Inflammatory macrophage (primary cell): ENCODE measurements at places on chromosomes 11 and 22.

- peak; percentile 58 for DNase-seq
Measured at GRCh38 chr22:50184004-50184901, 1.5 kb upstream of the TRABD start.

DNA sequence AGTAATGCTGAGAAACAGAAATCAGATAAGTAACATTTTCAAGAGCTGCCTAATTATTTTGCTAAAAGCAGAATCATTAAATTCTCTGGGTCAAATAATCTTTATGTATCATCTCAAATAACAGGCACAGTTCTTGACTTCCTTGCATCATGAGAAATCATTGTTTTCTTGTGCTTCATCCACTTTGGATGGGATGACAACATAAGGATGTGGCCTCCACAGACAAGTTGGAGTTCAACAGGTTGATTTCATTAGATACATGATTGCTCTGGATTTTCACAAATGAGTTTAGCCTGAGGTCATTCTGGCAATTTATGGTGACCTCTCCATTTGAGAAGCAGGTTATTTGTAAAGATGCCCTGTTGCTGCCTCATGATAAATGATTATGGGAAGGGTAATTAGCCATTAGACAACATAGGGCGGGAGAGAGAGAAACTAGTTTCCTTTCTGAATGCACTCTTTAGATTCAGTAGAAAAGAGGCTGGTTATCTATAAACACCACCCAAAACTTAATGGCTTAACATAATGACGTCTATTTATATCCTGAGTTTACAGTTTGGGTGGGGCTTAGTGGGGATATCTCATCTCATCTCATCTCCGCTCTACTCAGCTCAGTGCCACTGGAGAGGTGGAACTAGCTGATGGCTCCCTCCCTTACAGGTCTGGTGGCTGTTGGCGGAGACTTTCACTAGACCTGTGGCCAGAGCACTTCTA is 35.0 kb upstream of the ADORA2A start:
- no peak for DNase-seq

DNA sequence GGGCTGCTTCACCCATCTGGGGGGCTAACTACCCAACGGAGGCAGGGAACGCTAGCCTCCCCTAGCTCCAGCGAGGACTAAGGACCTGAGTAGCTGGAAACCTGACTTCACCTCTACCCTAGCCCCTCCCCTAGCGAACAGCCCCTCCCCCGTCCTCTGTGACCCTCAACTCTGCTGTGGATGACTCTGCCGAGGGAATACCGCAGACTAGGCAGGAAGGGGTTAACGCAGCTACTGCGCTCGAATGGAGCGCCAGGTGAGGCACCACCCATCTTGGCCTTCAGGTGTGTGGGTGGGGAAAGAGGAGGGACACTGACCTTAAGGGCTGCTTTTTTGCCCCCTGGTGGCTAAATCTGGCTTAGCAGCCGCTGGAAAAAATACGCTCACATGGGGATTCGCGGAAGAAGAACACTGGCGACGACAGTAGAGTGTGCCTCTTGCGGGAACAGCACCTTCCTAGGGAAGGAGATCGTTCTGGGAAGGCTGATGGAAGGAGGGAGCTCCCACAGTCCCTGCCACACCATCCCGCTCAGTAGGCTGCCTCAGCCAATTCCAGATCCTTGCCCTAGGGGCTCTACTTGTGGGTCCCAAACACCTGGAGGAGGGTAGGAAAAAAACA is 4.5 kb upstream of the BCL9L start:
- peak; percentile 91 for DNase-seq

DNA sequence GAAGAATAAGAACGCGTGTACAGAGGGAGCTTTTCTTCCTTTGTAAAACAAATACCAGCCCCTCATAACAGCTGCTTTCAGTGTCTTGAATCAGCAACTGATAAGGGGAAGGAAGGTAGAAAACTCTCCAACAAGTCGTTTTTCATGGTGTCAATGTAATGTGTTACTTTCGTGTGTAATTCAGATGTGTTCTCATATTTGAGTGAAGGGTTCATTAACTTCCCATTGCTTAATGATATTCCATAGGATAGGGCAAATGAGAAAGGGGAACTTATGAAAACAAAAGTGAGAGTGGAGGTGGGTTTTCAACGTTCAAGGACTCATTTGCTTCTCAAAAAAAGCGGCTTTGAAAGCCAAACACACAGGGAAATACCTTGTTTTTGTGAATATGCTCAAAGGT is 452.1 kb downstream of the NTM start:
- no peak for DNase-seq

- peak; percentile 76 for DNase-seq
Measured at GRCh38 chr11:110069158-110069737, 23.9 kb upstream of the ZC3H12C start.

- DNase-seq: no peak
Measured at GRCh38 chr11:113001709-113002108, 40.5 kb downstream of the NCAM1 start.

DNA sequence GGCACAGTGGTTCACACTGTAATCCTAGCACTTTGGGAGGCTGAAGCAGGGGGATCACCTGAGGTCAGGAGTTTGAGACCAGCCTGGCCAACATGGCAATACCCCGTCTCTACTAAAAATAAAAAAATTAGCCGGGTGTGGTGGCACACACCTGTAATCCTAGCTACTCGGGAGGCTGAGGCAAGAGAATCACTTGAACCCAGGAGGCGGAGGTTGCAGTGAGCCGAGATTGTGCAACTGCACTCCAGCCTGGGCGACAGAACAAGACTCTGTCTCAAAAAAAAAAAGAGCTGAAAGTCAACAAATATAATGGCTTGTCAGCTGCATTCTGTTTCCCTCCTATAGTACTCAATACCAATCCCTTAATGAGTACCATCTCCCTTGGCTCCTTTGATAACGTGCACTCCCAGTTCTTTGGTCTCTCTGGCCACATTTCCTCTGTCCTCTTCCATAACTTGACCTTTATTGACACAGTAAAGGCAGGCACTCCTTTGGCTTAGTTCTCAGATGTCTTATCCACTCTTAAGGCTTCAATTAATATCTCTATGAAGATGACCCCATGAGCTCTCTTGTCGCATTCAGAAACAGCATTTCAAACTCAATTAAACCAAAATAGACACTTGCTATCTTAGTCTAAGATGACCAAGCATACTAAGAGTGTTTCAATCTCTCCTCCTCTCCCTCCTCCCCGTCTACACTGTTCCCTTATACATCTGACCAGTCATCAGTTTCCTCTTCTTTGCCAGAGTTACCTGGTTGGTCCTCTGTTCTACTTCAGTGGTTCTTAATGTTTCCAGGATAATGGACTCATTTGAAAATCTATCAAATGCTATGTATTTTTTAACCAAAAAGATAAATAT is 4.8 kb downstream of the MAPK1 start:
- no peak for DNase-seq

DNA sequence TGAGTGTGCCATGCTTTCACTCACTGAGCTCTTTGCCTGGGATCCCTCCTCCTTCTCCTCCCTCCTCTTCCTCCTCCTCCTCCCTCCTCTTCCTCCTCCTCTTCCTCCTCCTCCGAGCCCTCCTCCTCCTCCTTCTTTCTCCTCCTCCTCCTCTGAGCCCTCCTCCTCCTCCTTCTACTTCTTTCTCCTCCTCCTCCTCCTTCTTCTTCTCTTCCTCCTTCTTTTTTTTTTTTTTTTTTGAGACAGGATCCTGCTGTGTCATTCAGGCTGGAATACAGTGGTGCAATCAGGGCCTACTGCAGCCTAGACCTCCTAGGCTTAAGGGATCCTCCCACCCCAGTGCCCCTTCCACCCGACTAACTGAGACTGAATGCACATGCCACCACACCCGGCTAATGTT is 62.3 kb downstream of the DEUP1 start:
- no peak for DNase-seq

DNA sequence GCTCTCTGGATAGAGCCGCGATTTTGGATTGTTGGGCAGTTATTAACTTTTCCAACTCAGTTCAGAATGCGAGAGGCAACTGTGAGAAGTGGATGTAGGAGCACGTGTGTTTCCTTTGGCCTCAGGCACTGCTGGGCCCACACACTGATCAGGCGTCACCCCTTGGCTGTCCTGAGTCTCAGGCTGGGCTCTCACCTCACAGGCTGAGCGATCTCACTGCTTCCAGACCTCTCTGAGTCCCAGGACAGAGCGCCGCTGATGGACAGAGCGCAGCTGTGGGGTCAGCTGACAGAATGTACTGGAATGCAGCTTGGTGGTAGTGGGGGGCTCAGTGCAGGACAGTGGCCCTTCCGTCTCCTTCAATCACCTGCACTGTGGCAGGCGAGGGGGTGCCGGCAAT is 516.2 kb downstream of the TBC1D22A start:
- no peak for DNase-seq

DNA sequence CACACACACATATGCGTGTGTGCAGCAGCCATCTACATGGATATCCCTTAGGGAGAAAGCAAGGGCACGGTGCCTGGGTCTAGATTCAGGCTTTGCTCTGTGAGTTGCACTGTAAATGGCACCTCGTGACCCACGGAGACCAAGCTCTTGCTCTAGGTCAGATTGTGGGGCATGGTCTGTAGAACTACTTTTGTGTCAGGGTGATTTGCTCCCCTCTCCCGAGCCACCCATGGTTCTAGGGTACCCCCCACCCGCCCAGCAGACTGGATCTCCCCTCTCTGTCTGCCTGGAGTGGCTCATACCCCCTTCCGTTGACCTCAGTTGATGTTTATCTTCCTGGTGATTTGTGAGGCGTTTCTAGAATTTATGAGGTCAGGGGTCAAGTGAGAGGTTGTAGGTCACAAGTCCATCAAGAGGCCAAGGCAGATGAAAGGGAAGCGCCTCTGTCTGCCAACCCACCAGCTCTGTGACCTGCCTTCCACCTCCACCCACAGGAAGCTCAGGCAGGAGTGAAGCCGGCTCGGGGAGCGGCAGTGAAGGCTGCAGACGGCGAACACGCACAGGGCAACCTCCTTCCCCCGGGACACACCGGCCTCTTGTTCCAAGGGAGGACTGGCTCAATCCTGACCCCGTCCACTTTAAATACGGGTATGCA is 76.2 kb upstream of the TTLL12 start:
- no peak for DNase-seq

- DNase-seq: peak; percentile 43
Measured at GRCh38 chr11:114080219-114080618, 20.7 kb downstream of the ZBTB16 start.

GRCh38 chr11:36273110-36273509 is 16.1 kb downstream of the COMMD9 start:
- DNase-seq: no peak

DNA sequence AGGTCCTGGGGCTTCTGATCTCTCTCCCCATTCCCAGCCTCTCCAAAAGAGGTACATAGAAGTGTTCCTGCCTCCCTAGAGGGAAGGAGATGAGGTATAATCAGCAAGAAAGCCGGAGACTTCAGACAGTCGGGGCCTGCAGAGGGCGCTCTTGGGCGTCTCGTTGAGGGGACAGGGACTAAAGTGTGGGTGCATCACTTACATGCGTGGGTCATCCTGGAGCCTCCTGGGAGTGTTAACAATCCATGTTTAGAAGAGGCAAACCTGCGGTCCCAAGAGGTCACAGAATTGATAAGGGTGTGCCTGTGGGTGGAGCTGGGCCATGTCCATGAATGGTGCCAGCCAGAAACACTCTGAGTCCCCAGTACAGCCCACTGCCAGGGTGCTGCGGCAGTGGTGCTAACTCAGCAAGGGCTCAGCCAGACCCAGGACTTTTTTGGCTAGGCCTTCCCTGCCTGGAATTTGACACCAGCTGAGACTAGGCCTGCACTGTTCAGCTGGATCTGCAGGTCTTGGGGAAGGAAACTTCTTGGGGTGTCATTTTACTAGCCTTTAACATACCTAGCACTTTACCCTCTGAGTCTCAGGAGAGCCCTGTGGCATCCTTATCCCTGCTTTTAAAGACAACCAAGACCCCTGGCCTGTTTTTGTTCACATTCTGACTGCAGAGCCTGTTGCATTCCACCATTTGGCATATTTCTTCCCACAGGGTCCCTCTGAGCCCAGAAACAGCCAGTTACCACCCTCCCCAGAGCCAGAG is 5.5 kb downstream of the YDJC start:
- DNase-seq: no peak

GRCh38 chr22:41562461-41562860 is 1.7 kb downstream of the CSDC2 start:
- no peak for DNase-seq

DNA sequence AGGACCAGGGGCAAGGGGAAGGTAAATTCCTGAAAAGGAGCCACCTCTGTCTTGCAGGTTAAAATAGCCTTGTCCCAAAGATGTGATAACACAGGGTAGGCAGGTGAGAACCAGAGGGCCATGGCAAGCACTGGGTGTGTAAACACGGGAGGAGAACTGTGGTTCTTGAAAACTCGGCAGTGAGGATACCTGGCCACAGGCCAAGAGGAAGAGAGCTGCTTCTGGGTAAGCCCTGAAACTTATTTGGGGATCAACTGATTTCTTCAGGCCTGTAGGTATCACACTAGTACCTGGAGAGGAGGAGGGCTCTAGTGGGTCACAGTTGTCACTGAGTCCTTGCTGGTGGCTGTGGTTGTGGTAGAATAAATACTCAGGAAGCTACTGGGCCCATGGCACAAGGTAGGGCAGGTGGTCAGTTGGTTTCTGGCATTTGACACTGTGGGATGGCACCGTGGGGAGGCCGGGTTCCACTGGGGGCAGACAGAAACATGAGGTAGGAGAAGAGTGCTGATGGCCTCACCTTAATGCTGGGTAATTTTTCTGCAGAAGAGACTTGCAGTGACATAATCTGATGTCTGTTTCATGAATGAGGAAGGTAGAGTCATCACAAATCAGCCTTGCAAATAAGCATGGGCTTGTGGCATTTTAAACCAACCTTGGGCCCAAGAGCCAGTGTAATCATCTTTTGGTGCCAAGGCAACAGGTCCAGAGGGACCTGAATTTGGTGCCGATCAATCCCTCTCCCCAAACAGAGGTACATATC is 22.0 kb downstream of the AMPD3 start:
- peak; percentile 9 for DNase-seq

GRCh38 chr11:106681435-106681834 is 336.8 kb downstream of the GUCY1A2 start:
- DNase-seq: no peak

DNA sequence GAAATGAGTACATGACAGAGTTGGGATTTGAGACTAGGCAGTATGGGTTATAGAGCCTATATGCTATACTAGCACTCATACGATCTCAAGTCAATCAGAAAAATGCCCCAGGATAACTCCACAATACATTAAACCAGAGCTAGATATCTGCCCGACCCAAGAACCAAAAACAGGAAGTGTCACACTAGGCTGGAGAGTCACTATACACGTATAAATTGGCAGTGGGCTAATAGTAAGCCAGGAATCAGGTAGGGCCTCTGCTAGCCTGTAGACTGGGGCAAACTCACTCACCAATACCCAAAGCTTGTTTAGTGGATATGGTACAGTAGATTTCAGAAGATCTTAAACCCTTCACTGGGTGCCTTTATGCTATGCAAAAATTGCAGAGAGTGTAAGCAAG is 16.2 kb upstream of the EIF4G2 start:
- DNase-seq: peak; percentile 15
